ENCODE measurements at places on chromosomes 3 and 15.

DNA sequence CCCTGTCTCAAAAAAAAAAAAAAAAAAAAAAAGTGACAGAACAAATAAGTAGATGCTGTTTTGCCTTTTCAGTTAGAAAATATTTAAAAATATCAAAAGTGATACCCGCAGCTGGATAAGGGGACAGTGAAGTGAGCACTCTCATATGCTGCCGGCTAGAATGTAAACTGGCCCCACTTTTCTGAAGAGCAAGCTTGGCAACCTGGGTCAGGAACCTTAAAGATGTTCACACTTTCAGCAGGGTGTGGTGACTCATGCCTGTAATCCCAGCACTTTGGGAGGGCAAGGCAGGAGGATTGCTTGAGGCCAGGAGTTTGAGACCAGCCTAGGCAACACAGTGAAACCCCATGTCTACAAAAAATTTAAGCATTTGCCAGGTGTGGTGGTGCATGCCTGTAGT, 17.4 kb downstream of the FSD2 start:
- DNase-seq, result no peak

- no peak for DNase-seq
Measured at GRCh38 chr3:155748611-155749365, 3.9 kb upstream of the PLCH1 start.

GRCh38 chr3:160331127-160331937, 67.7 kb downstream of the IFT80 start:
- no peak for DNase-seq

GRCh38 chr3:32082721-32083120, 23.7 kb upstream of the GPD1L start:
- DNase-seq, result no peak

DNA sequence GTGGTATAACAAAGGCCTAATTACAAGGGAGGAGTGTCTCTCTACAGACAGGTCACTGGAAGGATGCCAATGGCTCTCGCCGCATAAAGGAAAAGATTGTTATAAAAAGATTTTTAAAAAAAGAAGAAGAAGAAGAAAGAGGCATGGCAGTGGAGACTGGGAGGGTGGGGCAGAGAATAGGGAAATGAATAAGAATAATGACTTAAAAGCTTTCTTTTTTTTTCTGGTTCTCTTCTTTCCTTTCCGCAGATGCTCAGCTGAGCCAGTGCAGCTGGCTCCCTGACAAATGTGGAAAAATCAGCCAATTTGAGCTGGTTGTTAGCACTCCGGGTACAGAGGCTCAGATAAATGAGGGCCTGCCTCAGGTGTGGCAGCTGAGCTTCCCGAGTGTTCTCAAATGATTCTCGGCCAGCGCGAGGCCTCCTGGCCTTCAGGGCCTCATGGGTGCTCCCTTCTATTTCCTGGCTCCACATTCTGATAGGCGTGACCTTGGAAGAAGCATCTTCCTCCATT, 234.1 kb downstream of the RORA start:
- peak; percentile 32 for DNase-seq

DNA sequence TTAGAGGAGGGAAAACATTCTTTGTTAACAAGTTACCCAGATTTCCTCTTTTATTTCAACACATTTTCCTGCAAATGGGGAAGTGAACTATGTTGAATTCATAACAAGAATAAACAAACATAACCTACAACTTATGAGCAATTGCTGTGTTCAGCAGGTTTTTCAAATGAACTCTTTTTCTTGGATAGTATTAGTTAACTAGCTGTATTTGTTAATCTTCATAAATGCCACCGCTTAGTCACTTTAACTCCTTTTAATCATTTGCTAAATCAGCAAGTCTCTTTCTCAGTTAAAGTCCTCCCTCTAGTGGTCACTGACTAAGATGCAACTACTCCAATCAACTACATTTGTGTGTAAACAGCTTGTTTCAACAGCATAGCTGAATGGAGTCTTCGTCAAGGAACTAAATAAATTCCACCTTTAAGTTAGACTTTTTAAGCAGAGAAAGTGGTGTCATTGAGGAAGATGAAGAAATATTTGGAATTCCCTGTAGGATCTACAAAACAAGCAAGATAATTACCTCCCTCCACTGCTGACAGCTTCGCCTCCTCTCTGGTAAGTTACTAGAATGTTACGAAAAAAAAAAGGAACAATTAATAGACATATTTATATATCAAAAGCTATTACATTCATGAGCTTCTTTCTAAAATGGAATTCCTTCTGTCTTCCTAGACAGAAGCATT, 1122.0 kb downstream of the ROBO1 start:
- no peak for DNase-seq

DNA sequence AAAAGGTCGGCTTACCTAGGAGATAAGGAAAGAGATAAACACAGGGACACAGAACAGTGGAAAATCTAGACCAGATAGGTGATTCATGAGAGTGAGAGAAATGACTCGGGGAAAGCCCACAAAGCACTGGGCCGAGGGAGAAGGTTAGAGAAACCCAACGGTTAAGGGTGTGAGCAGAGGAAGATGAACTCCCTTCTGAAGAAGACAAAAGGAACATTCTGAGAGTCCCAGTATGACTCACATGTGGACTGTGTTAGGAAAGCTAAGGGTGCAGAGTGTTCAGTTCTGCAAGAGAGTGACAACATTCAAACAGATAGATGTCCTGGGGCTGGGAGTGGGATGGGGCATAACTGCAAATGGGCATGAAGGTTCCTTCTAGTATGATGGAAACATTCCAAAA, 83.0 kb downstream of the CNTN3 start:
- DNase-seq, result no peak

DNA sequence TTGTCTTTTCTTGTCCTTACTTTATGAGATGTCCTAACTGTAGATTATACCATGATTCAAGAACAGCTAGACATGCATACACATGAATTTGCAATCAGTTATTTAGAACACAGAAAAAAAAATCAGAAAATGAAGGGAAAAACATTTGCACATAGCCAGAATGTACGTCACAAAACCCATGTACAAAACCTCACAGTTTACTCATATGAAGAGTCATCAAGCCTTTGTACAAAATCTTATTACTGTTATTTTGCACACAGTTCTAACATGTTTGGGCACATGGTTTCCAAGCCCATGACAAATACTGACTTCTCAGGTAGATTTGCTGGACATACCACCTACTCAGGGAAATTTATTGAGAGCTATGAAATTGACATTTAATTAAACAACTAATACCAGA, 48.2 kb downstream of the MAP3K13 start:
- DNase-seq, result no peak

- no peak for DNase-seq
Measured at GRCh38 chr3:127218454-127218922, 25.6 kb downstream of the PRR23E start.

DNA sequence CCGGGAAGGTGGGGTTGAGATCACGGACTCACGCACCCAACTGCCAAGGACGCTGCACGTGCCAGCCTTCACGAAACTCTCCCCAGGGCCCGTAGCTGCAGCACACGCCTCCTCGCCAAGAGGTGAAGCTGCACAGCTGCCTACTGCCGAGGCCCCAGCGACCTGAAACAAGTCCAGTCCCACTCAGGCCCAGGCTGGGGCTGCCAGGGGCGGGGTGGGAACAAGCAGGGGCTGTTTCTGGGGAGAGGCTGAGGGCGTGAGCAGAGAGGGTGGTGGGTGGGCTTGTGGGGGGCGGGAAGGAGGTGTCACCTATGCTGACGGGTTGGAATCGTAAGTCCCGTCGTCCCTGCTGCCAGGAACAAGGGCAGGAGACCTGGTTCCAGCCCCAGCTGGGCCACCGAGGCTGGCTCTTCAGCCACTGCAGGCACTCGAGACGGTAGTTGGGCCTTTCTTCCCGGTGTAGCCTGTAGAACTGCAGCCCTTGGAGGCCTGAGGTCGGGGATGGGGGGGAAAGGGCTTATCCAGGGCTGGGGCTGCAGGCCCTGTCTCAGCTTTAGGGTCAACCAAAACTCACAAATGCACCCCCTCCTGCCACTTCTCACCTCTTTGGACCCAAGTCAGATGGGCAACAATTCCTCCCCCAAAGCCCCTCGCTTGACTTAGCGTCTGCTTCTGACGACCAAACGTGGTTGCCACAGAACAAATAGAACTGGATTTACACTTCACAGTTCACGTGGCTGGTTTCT, 44.4 kb downstream of the MUC20 start:
- DNase-seq, result no peak

- peak; percentile 41 for DNase-seq
Measured at GRCh38 chr15:73341886-73342600, 26.7 kb downstream of the HCN4 start.

GRCh38 chr3:129028866-129029265, 27.8 kb downstream of the EFCC1 start:
- no peak for DNase-seq

DNA sequence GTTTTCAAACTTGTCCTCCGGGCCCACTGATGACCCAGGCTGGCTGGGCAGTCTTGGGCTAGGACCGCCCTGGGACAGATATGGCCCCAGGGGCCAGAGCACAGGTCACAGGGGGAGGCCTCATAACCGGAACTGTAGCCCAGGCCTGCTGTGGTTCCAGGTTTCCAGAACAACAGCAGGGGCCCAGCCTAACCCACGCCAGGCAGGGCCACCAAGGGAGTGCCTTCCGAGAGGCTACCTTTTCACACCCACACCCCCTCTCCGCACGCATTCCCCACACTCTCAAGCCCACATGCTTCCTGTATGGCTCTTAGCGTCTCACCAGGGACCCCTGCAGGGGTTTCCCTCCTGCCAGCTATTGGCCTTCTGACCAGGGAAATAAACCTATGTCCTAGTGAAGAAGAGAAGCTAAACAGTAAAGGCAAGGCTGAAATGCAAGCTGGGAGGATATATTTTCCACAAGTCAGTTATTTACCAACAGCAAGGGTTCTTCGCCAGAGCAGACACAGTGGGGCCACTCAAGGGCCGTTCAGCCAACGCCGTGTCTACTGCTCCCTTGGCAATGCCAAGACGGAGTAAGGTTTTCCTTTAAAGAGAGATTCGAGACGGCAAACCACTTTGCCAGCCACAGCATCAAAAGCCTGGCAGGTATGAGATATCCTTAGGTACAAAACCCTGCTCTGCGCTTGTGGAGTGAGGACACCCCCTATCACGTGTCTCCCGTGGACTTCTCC, 135.1 kb downstream of the ATP10A start:
- DNase-seq, result no peak

GRCh38 chr15:69756440-69756839, 303.8 kb downstream of the RPLP1 start:
- DNase-seq, result no peak

DNA sequence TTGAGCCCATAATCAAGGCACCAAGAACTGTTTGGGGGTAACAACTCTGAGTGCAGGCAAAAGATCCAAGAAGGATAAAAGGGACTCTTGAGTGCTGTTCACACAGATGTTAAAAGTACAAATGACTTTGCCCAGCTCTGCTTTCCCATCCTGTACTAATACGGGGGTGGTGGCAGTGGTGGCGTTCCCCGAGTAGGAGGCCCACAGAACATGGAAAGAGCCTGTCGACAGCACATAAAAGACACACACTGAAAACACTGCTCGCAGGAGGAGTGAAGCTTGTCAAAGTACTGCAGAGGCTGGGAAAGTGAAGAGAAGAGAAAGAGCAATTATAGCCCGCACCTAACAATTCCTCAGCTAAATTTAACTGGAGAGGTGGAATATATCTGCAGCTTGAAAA, 40.9 kb downstream of the HACD2 start:
- DNase-seq, result no peak

- no peak for DNase-seq
Measured at GRCh38 chr15:70079888-70080287, 17.8 kb downstream of the TLE3 start.

DNA sequence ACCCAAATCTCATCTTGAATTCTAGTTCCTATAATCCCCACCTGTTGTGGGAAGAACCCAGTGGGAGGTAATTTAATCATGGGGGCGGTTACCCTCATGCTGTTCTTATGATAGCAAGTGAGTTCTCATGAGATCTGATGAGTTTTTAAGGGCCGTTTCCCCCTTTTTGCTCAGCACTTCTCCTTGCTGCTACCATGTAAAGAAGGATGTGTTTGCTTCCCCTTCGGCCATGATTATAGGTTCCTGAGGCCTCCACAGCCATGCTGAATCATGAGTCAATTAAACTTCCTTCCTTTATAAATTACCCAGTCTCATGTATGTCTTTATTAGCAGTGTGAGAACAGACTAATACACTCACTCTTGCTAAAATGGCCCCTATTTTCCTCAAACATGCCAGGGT, 374.7 kb downstream of the TUSC7 start:
- no peak for DNase-seq

DNA sequence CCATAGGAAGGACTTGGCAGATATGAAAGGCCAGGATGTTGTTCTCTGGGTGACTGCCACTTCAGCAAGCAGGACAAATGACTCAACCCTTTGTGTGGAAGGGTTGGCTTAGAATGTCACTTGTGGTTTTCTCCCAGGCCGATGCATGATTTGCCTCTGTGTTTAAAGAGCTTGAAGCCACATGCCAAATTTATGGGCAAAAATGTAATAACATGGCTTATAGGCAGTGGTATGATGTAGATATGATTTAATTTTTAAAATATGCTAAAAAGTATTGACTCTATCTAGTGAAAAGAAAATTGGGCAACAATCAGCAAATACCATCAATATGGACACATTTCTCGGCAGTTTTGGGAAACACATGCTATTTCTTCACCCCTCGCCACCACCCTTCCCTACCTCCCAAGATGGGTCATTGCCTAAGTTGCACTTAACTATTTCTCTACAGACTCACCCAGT, 114.6 kb downstream of the CYP19A1 start:
- DNase-seq, result no peak

DNA sequence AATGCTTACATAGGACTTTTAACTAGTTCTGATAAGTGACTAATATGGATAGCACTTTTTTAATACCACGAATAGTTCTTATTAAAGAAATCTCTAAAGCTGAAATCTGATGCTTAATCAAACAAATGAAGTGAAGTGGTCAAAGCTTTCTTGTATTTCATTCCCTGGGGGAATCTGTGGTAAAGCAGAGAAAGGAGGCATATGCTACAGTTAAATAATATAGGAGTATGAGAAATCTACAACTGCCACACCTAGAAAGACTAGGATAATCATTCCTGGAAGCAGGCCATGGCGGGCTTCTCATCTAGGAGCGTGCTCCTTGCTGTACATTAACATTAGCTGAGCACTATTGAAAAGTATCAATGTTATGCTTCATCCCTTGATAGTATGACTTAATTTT, 835.7 kb downstream of the OTOL1 start:
- no peak for DNase-seq

All from anterior cingulate cortex (tissue), 58 donors.